ENCODE measurements at places on chromosomes 12 and 14.

DNA sequence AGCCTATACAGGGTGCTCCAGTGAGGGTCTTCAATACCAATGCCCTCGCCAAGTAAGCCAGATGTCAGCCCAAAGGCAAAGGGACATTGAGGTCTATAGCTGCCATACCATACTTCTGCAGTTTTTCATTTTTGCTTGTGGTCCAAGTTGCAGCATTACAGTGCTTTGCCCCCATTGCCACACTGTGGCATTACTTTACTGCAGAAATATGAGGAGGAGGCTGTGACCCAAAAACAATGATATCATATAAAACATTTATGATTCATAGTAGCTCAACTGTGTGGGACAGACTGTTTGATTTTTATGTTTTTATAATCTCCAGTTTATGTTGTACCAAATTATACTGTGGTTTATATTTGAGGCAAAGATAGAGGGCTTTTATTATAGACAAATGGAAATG lies 64.1 kb downstream of the KIAA0586 start:
- DNase-seq, result no peak

DNA sequence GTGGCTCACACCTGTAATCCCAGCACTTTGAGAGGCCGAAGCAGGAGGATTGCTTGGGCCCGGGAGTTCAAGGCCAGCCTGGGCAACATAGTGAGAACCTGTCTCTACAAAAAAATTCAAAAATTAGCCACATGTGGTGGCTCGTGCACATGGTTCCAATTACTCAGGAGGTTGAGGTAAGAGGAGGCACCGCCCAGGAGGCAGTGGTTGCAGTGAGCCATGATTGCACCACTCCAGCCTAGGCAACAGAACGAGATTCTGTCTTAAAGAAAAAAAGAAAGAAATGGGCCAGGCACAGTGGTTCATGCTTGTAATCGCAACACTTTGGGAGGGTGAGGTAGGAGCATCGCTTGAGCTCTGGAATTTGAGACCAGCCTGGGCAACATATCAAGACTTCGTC lies 33.5 kb downstream of the MAP1LC3B2 start:
- no peak for DNase-seq

- no peak for DNase-seq
Observed at GRCh38 chr14:60242429-60242828, 6.6 kb upstream of the PPM1A start.

DNA sequence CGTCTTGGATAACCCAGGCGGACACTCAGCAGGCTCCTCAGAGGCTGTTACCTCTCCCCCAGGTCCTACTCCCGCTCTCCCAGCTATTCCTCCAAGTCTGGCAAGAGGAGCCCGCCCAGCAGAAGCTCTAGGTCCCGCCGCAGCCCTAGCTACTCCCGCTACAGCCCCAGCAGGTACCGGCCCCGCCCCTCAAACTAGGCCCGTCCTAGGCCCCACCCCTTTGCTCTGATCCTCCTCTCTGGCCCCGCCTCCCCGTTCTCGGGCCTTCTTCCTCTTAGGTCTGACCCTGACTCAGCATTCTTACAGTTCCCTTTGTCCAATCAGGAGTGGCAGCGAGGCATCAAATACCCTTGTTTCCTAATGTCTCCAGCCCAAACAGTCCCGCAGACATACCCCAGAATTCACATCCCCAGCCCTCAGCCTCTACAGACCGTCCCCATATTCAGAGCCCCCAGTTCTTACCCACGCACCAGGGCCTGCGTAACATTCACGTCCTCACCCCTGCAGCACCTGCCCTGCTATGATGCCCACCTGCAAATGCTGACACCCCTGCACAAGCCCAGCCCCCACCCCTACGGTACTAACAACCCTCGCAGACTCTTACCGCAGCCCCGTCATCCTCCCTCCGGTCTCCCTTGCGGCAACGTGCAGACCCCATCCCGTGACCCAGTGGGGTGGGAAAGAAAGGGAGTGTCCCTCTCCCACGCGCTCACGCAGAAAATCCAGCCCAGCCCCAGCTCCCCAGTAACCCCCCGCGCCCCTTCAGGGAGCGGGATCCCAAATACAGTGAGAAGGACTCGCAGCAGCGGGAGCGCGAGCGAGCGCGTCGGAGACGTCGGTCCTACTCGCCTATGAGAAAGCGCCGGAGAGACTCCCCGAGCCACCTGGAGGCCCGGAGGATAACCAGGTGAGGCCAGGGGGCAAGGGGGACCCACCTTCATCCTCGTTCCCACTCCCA lies 25.0 kb upstream of the HSPB8 start:
- peak; percentile 17 for DNase-seq

DNA sequence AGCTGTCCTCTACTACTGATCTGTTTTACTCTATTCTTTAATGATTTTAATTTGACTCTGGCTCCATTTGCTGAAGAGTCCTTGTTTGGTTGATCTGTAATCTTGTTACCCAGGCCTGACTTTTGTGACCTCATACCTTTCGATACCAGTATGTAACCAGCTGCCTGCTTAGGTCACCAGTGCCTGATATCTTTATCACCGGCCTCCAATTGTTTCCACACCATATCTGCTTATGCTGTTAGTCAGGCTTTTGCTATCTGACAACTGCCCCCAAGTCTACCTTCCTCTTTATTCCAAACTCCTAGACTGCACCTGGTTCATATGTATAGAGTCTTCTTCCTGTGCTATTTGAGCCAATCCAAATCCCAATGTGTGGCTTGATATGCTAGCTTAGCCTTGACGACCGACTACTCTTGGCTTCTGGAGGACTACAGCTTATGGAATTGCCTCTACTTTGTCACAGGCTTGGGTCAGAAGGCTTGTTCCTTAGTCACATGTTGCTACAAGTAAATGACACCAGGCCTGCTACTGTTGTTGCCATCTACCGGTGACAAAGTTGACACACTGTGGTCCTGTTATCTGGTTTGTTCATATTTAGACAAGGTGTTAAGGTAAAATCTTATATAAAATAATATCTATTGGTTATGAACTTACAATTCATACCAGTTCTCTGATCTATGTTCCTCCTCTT lies 193.9 kb downstream of the TRHDE start:
- DNase-seq, result no peak

DNA sequence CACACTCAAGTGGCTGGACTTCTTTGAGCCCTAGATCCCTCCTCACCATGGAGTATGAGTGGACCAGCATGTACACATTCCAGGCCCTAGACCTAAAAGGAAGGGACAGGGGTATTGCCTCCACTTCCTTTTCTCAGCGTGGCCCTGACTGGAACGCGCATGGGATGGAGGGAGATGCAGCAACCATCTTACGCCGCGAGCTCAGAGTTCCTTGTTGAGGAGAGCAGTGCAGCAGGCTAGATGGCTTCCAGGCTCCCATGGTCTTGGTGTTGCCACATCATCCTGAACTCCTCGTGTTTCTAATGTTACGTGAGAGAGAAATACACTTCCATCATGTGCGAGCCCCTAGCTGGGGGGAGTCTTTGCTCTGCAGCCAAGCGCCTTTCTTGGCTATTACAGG lies 61.8 kb upstream of the DIO3 start:
- DNase-seq, result no peak

DNA sequence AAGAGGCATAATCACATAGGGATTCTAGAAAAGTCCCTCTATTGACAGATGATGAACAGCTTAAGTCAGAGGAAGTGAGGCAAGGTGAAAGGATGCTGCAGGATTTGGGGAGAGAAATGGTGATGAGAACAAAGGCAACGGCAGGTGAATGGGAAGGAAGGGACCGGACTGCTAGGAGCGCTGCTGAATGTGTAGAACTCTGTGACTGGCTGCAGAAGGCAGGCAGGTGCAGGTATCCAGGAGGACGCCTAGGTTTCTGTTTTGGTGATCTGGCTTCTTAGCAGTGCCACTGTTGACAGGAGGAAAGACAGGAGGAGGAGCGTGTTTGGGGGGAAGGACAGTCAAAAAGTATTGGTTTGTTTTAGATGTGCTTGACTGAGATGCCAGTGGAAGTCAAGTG lies 58.4 kb upstream of the TTC7B start:
- no peak for DNase-seq

GRCh38 chr12:64544371-64545080 lies 65.8 kb upstream of the RASSF3 start:
- DNase-seq, result no peak

- no peak for DNase-seq
Observed at GRCh38 chr12:69243099-69244084, 4.0 kb downstream of the CPSF6 start.

DNA sequence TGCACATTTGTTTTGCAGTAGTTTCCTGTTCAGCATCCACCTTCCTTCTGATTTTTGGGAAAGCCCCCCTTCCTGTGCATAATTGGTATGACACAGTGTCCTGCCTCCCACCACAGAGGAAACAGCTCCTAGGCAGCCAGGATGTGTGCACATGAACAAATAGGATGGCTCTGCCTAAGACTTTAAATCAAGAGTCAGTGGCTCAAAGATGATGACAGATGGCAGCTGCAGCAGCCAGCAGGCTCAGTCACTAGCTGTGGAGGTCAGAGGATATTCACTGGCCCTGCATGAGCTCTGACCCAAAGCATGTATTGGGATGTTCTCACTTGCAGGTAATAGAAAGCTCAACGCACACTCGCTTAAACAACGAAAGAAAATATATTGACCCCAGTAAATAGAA lies 90.3 kb downstream of the KCNK10 start:
- DNase-seq, result no peak

- DNase-seq, result no peak
Observed at GRCh38 chr12:979349-979748, 11.7 kb upstream of the ERC1 start.

GRCh38 chr14:100802766-100803165 lies 23.2 kb upstream of the MEG3 start:
- no peak for DNase-seq

GRCh38 chr12:25084816-25085215 lies 110.1 kb downstream of the DNAI7 start:
- no peak for DNase-seq

DNA sequence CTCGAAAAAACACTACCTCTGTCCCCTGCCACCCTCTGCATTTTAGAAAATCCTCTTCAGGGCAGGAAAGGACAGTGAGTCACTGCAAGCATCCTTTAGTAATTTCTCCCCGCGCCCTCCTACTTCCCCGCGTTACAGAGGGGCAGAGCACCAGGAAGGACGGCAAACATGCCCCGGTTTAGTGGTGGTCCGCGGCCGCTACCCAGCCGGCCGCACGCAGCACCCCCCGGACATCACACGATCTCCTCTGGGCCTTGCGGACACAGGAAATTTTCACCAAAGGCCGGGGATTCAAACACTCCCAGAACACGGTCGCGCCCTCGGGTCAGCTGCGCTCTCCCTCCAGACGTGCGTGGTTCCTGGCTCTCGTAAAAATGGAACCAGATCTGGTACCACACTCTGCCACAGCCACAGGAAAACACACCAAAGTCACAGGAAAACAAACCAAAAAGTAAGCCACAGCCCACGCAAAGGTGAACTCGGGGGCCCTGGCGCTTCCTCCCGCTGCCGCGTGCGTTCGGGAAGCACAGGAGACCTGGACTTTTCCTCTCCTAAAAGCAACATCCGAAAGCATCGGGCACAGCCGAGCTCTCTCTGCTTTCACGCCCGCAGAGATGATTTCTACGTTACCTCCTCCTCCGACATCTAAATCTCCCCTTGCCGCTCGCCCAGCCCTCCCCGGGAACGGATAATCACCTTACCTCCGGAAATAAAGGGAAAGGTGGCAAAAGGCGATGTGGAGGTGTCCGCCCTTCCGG lies 839 bp downstream of the SLC38A1 start:
- peak; percentile 61 for DNase-seq

All from kidney glomerular epithelial cell (primary cell).